ENCODE measurements at places on chromosomes 3 and 15.

DNA sequence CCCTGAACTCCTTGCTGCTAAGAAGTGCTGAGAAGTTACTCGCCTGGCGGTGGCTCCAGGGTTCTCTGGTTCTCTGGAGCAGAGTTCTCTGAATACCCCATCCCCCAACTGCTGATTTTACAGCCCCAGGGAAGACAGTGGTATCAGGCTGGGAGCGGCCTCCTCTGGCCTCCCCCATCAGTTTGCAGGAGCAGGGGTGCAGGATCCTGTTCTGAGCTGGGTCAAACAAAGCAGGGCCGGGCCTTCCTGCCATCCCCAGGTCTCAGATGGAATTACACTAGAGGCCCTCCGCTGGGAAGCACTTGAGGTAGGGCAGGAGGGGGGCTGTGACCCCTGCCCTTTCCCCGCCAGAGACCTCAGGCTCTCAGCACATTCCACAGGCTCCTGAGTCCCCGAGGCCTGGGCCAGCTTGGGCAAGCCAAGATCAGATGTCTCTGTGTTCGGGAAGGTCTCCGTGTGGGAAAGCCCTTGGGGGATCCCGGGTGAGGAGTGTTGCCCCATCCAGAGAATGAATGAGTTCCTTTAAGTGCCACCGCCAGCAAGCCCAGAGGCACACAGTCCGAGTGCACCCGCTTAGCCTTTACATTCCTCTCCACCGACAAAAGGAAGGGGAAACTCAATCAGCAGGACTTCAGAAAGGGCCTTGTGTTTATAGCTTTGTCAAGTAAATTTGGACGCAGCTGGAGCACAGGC lies 149.9 kb downstream of the LRRK1 start:
- no peak for DNase-seq

DNA sequence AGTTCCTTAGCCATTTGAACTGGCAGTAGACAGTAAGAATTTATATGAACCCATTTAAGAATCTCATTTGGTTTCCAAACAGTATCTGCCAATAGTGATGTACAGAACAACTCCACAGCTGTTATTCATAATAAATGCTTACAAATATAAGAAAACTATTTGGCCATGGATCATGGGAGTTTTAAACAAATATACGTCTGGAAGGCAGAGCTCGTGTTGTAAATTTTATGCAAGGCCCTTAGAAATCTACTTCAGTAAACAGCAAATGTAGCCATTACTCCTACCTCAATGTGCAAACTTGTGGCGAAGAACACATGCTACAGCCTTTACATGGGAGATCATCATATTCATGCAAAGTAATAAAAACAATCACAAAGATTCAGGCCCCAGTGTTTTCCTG lies 65.3 kb upstream of the NANOGP8 start:
- DNase-seq: no peak

GRCh38 chr3:5504135-5504534 lies 316.6 kb downstream of the EDEM1 start:
- DNase-seq: no peak

GRCh38 chr15:42138968-42139386 lies 17.5 kb downstream of the PLA2G4F start:
- no peak for DNase-seq

- no peak for DNase-seq
Observed at GRCh38 chr3:108241721-108242120, 19.5 kb upstream of the IFT57 start.

- DNase-seq: no peak
Observed at GRCh38 chr3:140031170-140031569, 96.2 kb downstream of the CLSTN2 start.

GRCh38 chr3:184200825-184201224 lies 14.8 kb downstream of the ABCF3 start:
- DNase-seq: no peak

DNA sequence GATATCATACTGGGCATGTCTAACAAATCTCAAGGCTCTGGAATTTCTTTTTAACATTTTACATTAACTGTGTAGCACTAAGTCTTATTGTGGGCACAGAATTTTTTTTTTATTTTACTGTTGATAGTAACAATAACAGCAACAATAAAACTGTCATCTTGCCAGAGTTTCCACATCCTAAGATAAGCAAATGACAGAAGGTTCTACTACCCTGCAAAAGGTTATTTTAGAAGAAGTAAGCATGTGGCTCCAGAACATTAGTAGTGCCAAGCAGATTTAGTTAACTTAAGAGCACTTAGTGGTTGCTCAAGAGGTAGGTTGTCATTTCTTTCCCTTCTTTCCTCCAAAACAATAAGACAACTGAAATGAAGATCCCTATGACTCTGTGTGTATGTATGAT lies 743.0 kb upstream of the CBLB start:
- DNase-seq: no peak

- DNase-seq: no peak
Observed at GRCh38 chr3:175399156-175399840, 540.2 kb downstream of the NAALADL2 start.

GRCh38 chr3:37321863-37322262 lies 147.5 kb upstream of the LRRFIP2 start:
- DNase-seq: no peak

DNA sequence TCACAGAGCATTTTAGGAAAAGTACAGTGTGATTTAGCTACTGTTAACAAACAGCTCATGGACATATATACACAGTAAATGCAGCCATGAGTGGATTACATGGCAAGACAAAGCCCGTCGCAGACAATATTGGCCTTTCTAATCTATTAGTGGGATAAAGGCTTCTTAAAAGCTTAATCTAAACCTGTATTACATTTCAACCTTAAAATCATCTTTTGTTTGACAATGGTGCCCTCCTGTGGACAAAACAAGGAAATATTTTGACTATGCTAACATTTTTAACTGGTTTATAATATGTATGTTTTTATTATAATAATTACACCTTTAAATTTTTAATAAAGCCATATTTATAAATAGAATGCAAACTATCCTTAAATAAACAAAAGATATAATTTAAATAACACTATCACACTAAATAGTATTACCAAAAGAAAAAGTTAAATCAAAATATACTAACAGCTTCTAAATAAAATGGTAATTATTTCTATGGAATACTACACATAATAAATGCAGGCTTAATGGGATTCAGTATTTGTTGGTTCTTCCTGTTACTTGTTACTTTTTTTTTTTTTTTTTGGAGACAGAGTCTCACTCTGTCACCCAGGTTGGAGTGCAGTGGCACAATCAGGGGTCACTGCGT lies 38.6 kb downstream of the TAFA4 start:
- DNase-seq: no peak

DNA sequence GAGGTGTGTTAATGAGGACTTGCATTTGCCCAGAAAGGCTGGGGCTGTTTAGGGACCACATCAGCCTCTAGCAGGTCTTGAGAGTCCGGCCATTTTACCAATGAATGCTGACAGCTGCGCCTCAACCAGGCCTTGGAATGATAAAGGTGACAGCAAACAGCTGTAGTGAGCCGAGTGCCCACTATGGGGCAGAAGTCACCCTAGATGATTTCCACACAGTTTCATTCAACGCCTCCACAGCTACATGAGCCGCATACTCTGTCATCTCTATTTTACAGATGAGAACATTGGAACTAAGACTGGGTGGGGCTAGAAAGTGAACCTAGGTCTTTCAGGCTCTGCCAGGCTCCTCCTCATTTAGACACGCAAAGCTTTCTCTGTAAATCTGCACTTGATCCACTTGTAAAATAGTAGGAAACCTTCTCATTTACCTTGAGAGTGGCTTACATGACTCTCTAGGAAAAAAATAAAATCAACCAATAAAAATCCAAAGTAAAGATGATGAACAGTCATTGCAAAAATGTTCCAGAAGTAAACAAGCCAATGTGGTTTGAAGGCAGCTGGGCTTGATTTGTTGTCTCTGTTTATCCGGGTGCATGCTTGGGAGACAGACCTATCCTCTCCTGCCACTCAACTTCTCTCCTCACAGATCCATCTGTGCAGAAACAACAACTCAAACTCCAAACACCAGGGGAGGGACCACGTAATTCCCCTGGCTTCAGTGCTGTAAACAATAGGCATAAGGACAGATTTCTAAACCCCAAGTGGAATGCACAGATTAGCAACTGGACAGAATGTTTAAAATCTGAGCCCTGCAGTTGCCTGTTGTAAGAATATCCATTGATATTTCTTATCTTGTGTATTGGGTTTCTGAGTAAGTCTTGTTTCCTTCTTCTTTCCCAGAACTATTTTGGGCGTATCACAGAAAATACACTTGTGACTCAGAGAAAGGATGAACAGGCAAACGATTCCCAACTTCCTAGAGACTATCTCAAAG lies 31.5 kb upstream of the LDHAL6B start:
- no peak for DNase-seq

GRCh38 chr3:168539909-168540308 lies 444.2 kb upstream of the GOLIM4 start:
- DNase-seq: no peak

- DNase-seq: no peak
Observed at GRCh38 chr3:149085828-149086231, 503 bp downstream of the HLTF start.

GRCh38 chr15:34976743-34977142 lies 7.2 kb upstream of the AQR start:
- DNase-seq: no peak

GRCh38 chr3:153293265-153293664 lies 131.2 kb downstream of the RAP2B start:
- no peak for DNase-seq

DNA sequence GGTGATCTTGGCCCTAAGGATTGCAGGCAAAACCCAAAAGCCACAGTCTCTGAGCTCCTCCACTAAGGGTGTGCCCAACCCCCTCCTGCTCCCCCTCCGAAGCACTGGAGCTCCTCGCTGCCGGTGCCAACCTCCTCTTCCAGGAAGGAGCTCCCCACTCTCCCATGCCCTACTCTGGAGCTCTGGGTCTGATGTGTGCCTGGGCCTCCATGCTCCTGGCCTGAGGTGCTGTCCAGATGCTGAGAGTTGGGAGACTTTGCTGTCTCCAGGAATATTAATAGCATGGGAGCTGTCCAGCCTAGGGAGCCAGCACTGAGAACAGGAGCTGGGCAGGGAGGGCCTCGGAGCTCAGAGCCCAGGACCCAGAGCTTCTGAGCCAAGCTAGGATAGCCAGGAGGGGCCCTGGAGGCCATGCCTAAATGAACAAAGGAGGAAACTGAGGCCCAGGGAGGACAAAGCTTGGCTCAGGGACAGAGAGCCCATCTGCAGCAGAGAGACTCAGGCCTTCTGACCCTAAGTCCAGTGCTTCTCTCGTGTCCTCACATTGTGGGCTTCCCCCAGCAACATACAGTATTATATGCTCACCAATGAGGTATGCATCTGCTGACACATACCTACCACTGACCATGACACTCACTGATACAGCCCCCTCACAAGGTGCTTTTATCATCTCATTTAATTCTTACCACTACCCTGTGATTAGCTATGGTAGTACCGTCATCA lies 36.9 kb upstream of the HERC1 start:
- DNase-seq: no peak

DNA sequence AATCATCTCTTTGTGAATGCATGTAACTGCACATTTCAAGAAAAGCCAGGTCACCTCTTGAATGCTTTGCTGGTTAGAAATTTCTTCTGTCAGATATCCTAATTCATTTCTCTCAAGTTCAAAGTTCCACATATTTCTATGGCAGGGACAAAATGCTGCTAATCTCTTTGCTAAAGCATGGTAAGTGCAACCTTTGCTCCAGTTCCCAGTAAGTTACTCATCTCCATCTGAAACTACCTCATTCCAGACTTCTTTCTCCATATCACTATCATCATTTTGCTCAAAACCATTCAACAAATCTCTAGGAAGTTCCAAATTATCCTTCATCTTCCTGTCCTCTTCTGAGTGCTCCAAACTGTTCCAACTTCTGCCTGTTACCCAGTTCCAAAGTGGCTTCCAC lies 230.6 kb downstream of the ZMAT3 start:
- DNase-seq: no peak

DNA sequence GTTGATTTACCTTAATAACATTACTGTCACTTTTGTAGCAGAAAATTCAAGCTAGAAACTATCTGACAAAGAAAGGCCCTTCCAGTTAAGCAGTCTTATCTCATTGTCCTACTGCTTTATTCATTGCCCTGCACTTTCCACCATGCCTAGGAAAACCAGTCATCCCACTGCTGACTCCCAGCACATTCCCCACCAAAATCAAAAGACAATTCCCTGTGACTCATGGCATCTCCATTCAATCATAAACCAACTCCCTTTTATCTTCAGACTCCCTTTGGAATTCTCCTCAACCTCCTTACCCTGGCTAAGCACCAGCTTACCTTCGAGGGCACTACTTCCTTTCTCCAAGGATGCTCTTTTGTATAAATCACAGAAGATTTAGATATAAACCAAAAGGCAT lies 184.3 kb downstream of the PLCH1 start:
- DNase-seq: no peak

- DNase-seq: no peak
Observed at GRCh38 chr15:25743548-25744275, 119.4 kb downstream of the ATP10A start.

GRCh38 chr15:76903251-76903681 lies 1.9 kb downstream of the SCAPER start:
- no peak for DNase-seq

GRCh38 chr15:33968224-33968623 lies at the start of gene CHRM5:
CHRM5 (plus strand) TSS chr15:33968497; CDS start chr15:34062718, 94,221 bp downstream.
- no peak for DNase-seq

GRCh38 chr3:60202052-60202726 lies 1049.1 kb downstream of the FHIT start:
- DNase-seq: no peak

DNA sequence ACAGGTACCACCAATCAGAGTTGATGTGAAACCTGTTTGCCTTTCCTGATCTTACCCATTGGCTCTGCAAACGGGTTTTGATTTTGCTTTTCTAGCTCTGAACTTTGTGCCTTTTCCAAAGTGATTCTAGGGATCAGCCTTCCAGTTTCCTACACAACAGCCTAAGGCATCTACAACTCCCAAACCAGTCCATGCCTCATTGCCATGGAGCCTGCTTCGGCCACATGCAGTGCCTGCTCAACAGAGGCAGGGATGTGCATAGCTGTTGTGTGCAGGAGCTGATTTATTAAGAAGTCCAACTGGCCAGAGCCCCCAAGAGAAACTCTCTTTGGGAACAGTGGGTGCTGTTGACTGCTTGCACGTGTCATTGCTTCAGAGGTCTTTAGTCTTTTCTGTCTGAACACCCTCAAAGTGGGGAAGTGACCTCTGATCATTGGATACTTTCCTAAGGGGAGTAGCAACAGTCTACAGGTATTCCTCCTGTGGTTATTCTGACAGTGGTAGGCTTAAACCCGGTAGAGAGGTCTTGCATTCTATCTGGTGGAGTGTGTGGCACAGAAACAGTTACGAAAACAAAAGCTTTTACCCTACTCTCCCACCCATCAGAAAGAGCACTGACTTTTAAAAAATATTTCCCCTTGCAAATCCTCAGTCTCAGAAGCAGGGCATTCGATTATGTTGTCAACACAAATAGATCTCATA lies 36.6 kb upstream of the THSD4 start:
- DNase-seq: no peak

- DNase-seq: no peak
Observed at GRCh38 chr3:112334691-112335433, 1.9 kb downstream of the CD200 start.

DNA sequence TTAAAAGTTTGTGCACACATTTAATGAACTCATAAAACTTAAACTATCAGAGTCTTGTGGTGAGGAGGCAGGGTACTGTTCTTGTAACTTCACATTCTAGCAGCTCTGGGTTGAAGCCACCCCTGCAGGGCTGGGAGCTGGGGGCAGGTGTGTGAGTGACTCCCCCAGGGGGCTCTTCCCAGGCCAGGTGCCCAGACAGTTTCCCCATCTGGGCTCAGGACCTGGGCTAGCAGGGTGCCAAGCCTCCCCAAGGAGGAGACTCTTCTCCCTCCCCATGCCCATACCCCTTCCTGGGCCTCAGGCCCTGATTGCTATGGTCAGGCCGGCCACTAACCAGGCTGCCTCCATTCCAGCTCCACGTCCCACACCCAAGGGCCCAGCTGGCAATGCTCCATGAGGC lies 22.0 kb upstream of the CHCHD6 start:
- no peak for DNase-seq

Data from cerebellar nuclear complex (tissue), 1 donor.